ENCODE measurements at places on chromosomes 1 and 21.

GRCh38 chr1:231527586-231528171 is 790 bp upstream of the TSNAX start:
- DNase-seq: no peak

GRCh38 chr1:208069908-208070307 is 159.0 kb upstream of the CD34 start:
- no peak for DNase-seq

DNA sequence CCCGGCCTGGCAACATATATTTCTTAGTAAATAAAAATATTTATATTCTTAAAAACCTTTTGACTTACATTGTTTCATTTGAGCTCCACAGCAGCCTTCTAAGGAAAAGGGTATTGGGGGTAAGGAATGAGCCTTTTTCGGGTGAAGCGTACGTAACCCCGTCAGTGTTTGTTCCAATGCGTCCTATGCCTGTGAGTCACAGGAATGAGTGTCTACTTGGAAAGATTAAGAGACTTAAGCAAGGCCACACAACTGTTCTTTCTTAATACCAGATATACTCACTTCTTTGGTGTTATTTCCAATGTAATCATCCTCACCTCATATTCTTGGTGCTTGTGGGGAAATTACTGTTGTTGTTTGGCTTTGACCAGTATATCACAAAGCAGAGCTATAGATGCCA is 22.7 kb downstream of the WDTC1 start:
- no peak for DNase-seq

DNA sequence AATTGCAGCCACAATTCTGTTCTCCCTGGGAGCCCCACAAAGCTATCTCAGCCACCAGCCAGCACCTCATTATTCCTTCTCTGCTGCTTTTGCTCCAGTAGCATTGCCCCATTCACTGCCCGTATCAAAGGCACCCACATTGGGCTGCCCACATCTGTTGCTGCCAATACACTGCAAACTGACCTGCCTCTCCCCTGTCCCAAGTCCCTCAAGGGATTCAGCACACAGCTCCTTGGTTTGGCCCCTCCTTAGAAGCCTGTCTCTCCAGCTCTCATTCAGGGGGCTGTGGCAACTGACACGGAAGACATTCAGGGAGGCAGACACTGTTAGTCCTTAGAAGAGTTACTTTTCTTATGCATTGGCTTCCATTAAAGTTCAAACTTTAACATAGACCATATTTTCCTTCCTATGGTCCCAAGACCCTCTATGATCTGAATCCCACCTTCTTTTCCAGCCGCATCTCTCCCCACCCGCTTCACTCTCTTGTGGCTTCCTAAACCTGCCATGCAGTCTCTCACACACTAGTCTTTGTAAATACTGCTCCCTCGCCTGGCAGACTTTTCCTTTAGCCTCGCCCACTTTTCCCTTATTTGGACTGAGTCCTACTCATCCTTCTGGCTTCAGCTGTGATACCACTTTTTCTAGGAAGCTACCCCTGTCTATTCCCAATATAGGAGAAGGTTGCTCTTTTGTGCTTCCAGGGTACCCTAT is 19.3 kb upstream of the KLHDC8A start:
- DNase-seq: no peak

Data from activated naive CD4-positive, alpha-beta T cell (primary cell).